ENCODE measurements at places on chromosomes 16 and 17. TPM values are rescaled to one million over a fixed set of nuclear protein-coding genes. Genes with fewer than 3 reads are reported as not detected.
A peak's percentile ranks its signal among the peaks of the same experiment; 100 is the strongest.

Gene STH
- not detected for total RNA-seq

Gene BANP
- 35.9 TPM for total RNA-seq

Gene TBC1D3H
- not detected for total RNA-seq

Gene CDH11
- 308 TPM for total RNA-seq

Gene ZNF205
- 11.8 TPM for total RNA-seq

Gene WIPF2
- 35.5 TPM for total RNA-seq

Gene MT1H
- total RNA-seq: 2.3 TPM

Gene TMC6
- 149 TPM for total RNA-seq

Gene CIBAR2
- 9.6 TPM for total RNA-seq

Gene NFATC2IP
- 42.4 TPM for total RNA-seq

Gene DDX42
- 82.0 TPM for total RNA-seq

Gene TPSG1
- total RNA-seq: not detected

Gene EMP2
- 487 TPM for total RNA-seq

Gene TEX14
- 0.47 TPM for total RNA-seq

GRCh38 chr17:54544249-54544648 lies 356.4 kb upstream of the TOM1L1 start:
- H3K36me3 ChIP-seq: no peaks in the 10 kb centered on the region
- H3K27me3 ChIP-seq: no peaks in the 10 kb centered on the region
- no peak overlapping the region for H3K27ac ChIP-seq
- DNase-seq: no peak

DNA sequence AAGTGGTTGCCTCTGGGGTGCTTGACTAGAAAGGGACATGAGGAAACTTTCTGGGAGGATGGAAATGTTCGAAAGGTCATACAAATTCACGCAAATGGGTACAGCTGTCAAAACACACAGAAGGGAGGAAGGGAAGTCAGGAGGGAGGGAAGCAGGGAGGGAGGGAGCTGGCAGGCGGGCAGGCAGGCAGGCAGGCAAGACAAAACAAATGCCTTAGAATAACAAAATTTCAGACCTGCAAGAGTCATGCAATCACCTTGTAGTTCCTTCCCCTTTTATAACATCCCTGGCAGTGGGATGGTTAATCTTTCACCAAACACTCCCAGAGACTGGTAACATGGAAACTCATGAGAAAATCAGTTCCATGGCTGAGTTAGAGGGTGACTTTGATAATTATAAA lies 189.2 kb downstream of the STX8 start:
- DNase-seq: no peak
- H3K27ac ChIP-seq: no peak overlapping the region
- H3K36me3 ChIP-seq: no peaks in the 10 kb centered on the region
- no peaks in the 10 kb centered on the region for H3K27me3 ChIP-seq

- peaks cover 9% of the 10 kb centered on the region for H3K4me1 ChIP-seq
- peak overlapping the region; percentile 45 for H3K4me3 ChIP-seq
- H3K27ac ChIP-seq: peak overlapping the region; percentile 90
- peak; percentile 86 for DNase-seq
- no peaks in the 10 kb centered on the region for H3K36me3 ChIP-seq
Observed at GRCh38 chr17:80832888-80833583, 158.6 kb upstream of the CHMP6 start.

- DNase-seq: peak; percentile 94
- H3K4me1 ChIP-seq: peaks cover 63% of the 10 kb centered on the region
- no peaks in the 10 kb centered on the region for H3K27me3 ChIP-seq
- peak overlapping the region; percentile 80 for H3K27ac ChIP-seq
- H3K4me3 ChIP-seq: peak overlapping the region; percentile 44
Observed at GRCh38 chr17:29591737-29592608, 959 bp upstream of the ANKRD13B start.

- H3K27me3 ChIP-seq: no peaks in the 10 kb centered on the region
- no peaks in the 10 kb centered on the region for H3K36me3 ChIP-seq
- peaks cover 70% of the 10 kb centered on the region for H3K4me1 ChIP-seq
- H3K27ac ChIP-seq: no peak overlapping the region
- no peak overlapping the region for H3K4me3 ChIP-seq
Observed at GRCh38 chr17:28899212-28899815, 1.8 kb upstream of the FLOT2 start.

GRCh38 chr17:81934850-81935708 lies 2.0 kb downstream of the PYCR1 start:
- H3K27me3 ChIP-seq: no peaks in the 10 kb centered on the region
- no peak overlapping the region for H3K4me3 ChIP-seq
- H3K4me1 ChIP-seq: no peaks in the 10 kb centered on the region
- H3K36me3 ChIP-seq: peaks cover 7% of the 10 kb centered on the region
- H3K27ac ChIP-seq: no peak overlapping the region

DNA sequence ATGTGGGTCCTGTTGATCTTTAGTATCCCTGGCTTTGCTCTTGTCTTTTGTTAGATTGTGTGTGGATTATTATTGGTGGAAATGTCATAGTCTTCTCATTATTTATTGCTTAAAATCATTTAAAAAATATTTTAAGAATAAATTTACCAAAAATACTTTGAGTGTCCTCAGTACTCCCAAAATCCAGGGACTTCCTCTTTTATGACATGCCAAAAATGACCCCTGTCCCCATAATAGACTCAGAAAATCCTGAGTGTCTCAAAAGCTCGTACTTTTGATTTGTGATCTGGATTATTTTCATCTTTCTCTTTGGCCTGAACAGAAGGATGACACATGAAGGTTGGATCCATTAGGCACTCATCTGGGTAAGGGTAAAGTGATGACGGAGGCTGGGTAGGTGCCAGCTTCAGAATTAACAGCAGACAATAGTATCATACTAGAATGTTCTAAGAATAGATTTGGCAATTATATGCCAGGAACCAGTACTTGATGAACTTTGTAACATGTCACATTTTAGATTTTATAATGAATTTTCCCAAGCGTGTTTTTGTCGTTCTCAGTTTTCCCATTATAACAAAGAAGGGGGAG lies 602.2 kb upstream of the CDH8 start:
- no peaks in the 10 kb centered on the region for H3K27me3 ChIP-seq
- no peaks in the 10 kb centered on the region for H3K36me3 ChIP-seq
- no peak for DNase-seq
- no peak overlapping the region for H3K27ac ChIP-seq
- no peak overlapping the region for H3K4me3 ChIP-seq

GRCh38 chr17:45380991-45381390 lies 51.7 kb downstream of the ARHGAP27 start:
- DNase-seq: peak; percentile 64
- H3K27me3 ChIP-seq: no peaks in the 10 kb centered on the region
- no peak overlapping the region for H3K4me3 ChIP-seq
- H3K4me1 ChIP-seq: no peaks in the 10 kb centered on the region
- no peaks in the 10 kb centered on the region for H3K36me3 ChIP-seq

- no peak overlapping the region for H3K27ac ChIP-seq
- H3K4me3 ChIP-seq: no peak overlapping the region
- peaks cover 58% of the 10 kb centered on the region for H3K4me1 ChIP-seq
- DNase-seq: no peak
Observed at GRCh38 chr17:79026376-79027273, 2.7 kb downstream of the C1QTNF1 start.

DNA sequence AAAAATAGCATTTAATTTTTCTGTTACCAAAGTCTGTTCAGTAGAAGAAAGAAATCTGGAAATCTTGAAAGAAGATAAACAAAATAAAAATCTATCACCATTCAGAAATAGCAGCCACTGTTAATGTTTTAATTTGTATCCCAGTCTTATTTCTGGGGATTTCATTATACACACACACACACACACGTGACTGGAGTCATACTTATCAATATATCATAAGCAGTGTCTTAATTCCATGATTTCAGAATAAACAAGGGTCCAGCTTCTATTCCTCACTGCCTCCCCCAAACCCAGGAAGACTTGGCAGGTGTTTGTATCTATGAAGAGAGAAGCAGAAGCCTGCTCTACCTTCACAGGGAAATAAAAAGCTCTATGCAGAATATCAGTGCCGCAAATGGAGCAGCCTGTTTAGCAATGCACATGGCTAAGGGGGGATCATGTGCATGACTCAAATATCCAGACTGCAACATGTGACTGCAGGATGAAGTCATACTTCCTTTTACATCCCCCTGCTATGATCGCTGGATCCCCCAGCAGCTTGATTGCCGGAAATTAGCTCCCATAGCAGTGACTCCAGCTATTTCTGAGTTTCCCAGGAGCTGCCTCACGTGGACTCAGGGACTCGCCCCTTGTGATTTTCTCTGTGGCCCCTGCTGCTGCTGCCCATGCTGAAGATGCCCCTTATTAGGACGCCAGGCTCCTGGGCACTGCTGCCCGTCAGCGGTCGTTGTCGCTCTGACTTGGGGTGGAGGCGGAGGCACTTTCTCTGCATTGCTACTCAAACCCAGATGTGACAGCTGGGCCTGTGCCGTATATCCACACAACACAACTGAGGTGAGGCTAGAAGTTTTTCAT lies 341.0 kb downstream of the CPPED1 start:
- no peaks in the 10 kb centered on the region for H3K36me3 ChIP-seq
- no peaks in the 10 kb centered on the region for H3K27me3 ChIP-seq
- no peak overlapping the region for H3K27ac ChIP-seq
- no peaks in the 10 kb centered on the region for H3K4me1 ChIP-seq
- DNase-seq: no peak

DNA sequence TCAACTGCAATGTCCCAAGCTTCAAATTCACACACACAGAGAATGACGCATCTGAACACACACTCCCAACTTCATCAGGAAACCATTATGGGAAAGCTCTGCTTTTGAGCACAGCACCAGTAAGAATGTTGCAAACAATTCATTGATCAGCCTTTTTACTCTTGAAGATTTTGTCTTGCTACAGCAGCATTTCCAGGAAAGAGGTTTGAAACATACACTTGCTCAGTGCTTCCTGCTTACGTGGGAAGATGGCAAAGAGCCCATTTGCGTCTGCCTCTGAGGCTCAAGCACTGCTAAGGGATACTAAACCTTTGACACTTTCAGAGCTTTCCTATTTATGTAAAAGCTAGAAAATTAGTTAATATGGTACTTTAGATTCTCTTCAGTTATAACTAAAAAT lies 77.2 kb upstream of the MON1B start:
- H3K36me3 ChIP-seq: no peaks in the 10 kb centered on the region
- H3K4me3 ChIP-seq: no peak overlapping the region
- DNase-seq: peak; percentile 62

GRCh38 chr16:30958175-30959079 lies 873 bp downstream of the SETD1A start:
- peak overlapping the region; percentile 96 for H3K27ac ChIP-seq
- peak overlapping the region; percentile 65 for H3K4me3 ChIP-seq
- no peaks in the 10 kb centered on the region for H3K27me3 ChIP-seq
- no peak for DNase-seq
- H3K4me1 ChIP-seq: peaks cover 30% of the 10 kb centered on the region

- DNase-seq: no peak
- H3K36me3 ChIP-seq: no peaks in the 10 kb centered on the region
- no peak overlapping the region for H3K27ac ChIP-seq
- no peaks in the 10 kb centered on the region for H3K4me1 ChIP-seq
- H3K27me3 ChIP-seq: no peaks in the 10 kb centered on the region
Observed at GRCh38 chr17:72491102-72491501, 370.3 kb downstream of the SOX9 start.

- no peak overlapping the region for H3K4me3 ChIP-seq
- DNase-seq: no peak
- H3K36me3 ChIP-seq: no peaks in the 10 kb centered on the region
- no peak overlapping the region for H3K27ac ChIP-seq
- no peaks in the 10 kb centered on the region for H3K27me3 ChIP-seq
Observed at GRCh38 chr17:41549596-41550039, 21.5 kb upstream of the KRT19 start.

Data from left lung (tissue), 14 donors.